ENCODE measurements at places on chromosomes 13 and 19.

- DNase-seq: no peak
Measured at GRCh38 chr13:36054041-36054440, 77.1 kb downstream of the DCLK1 start.

DNA sequence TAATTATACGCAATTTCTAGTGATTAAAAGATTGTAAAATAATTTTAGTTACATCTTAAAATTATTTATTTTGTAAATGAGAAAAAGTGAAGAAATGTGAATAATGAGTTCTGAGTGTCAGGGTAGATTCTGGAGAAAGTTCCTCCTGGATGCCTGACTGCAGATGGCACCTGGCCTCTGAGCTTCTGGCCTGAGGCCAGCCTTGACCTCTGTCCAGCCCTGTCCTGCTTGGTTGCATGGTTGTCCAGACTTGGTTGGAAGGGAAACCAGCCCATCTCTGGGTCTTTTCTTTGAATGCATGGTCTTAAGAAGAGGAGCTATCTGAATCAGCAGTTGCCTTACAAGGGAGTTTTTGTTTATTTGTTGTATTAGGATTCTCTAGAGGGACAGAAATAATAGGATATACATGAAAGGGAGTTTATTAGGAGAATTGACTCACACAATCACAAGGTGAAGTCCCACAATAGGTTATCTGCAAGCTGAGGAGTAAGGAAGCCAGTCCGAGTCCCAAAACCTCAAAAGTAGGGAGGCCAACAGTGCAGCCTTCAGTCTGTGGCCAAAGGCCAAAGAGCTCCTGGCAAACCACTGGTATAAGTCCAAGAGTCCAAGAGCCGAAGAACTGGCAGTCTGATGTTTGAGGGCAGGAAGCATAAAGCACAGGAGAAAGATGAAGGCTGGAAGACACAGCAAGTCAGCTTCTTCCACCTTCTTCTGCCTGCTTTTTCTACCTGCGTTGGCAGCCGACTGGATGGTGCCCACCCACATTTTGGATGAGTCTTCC lies 385.8 kb downstream of the ZNF536 start:
- no peak for DNase-seq

GRCh38 chr19:15488489-15489226 lies 9.4 kb upstream of the PGLYRP2 start:
- DNase-seq: no peak

DNA sequence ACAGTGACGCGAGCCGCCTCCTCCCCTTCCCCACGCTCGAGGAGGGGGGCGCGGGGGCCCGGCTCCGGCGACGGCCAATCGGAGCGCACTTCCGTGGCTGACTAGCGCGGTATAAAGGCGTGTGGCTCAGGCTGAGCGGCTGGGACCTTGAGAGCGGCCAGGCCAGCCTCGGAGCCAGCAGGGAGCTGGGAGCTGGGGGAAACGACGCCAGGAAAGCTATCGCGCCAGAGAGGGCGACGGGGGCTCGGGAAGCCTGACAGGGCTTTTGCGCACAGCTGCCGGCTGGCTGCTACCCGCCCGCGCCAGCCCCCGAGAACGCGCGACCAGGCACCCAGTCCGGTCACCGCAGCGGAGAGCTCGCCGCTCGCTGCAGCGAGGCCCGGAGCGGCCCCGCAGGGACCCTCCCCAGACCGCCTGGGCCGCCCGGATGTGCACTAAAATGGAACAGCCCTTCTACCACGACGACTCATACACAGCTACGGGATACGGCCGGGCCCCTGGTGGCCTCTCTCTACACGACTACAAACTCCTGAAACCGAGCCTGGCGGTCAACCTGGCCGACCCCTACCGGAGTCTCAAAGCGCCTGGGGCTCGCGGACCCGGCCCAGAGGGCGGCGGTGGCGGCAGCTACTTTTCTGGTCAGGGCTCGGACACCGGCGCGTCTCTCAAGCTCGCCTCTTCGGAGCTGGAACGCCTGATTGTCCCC lies at the start of gene JUNB:
Gene JUNB (plus strand): TSS at position 142 of the 706 bp plus-strand sequence. CDS start 286 bp downstream, at position 428.
- DNase-seq: peak; percentile 85

GRCh38 chr13:78032132-78032531 lies 113.5 kb upstream of the EDNRB start:
- DNase-seq: no peak

DNA sequence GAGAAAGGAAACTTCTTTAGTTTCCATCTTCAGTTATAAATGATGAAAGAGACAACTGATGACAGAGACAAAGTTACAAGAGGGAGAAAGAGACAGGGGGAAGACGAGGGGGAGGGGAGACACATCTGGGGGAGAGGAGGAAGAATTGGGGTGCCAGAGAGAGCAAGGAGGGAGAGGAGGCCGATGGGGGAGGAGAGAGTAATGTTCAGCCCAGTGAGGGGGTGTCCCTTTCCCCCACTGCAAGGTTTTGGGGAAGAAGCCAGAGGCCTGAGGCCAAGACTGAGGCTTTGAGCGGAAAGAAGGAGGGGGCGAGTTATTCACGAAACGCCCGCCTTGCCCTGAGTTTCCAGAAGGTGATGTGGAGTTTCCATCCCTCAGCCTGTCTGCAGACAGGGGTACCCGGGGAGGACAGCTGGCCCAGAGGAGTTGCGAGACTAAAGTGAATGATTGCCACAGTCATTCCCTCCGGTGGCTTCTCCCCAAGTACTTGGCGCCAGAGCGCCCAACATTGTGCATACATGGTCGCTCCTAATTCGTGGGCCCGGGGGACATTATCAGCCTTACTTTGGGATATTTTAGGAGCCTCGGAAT lies 558 bp upstream of the PPAN start:
- peak; percentile 78 for DNase-seq
